ENCODE measurements at places on chromosomes 5 and 9.
A peak's percentile ranks its signal among the peaks of the same experiment; 100 is the strongest.

DNA sequence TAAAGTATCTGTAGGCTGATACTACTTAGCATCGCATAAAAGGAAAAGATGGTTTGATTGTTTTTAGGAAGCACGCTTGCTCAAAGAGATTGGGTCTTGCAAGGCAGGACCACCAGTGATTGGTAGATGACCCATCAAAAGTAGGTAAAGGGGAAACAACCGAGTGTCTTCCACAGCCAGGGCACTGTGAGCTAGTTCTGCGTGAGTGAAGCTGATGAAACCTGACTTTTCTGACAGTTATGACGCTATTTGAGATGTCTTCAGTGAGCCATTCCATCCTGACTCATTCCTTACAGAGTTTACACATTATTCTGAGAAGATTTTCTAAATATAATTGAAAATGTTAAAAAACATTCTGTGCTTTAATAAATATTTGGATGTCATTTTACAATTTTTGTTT lies 49.7 kb downstream of the BASP1 start:
- peak; percentile 41 for DNase-seq

DNA sequence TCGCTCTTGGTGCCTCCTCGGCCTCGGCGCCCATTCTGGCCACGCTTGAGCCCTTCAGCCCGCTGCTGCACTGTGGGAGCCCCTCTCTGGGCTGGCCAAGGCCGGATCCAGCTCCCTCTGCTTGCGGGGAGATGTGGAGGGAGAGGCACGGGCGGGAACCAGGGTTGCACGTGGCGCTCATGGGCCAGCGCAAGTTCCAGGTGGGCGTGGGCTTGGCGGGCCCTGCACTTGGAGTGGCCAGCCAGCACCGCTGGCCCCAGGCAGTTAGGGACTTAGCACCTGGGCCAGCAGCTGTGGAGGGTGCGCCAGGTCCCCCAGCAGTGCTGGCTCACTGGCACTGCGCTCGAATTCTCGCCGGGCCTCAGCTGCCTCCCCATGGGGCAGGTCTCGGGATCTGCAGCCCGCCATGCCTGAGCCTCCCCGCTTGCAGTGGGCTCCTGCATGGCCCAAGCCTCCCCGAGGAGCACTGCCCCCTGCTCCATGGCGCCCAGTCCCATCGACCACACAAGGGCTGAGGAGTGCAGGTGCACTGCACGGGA lies 106.4 kb downstream of the SMC2 start:
- no peak for DNase-seq

DNA sequence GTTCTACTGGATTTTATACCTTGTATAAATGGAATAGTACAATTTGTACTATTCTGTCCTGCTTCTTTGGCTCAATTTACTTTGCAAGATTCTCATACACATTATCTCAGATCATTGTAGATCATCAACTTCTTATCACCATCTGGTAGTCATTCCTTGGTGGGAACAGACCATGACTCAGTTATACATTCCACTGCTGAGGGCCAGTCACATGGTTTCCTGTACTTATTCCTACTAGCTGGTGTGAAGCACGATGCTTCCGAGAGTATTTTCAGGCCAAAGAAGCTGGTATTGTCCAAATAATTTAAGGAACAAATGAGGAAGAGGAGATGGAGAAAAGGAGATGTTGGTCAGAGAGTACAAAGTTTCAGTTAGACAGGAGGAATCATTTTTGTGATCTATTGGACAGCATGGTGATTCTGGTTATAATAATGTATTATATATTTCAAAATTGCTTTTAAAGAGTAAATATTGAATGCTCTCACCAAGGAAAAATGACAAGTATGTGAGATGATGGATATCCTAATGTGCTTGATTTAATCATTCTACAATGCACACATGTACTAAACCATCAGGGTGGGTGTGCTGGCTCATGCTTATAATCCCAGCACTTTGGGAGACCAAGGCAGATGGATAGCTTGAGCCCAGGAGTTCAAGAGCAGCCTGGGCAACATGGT lies 124.1 kb downstream of the SYK start:
- no peak for DNase-seq

DNA sequence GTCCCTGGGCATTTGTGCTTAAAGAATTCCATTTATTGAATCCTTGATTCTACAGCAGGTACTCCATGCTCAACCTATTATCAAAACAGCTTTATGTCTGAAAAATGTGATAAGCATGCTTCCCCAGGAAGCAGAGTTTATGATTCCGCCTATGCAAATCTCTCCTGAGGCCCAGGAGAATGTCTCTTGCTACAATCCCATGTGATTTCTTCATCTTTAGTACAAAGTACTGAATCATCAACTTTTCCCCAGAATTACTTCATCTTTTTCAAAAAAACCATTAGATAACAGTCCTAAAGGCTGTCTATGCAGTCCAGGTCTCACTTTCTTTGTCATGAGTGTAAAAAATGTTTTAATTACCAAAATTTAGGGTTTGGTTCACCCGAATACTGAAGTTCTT lies 130.2 kb upstream of the ADAMTSL1 start:
- no peak for DNase-seq

GRCh38 chr5:132829742-132830435 lies 558 bp downstream of the SHROOM1 start:
- peak; percentile 19 for DNase-seq

- DNase-seq: peak; percentile 46
Observed at GRCh38 chr9:127163409-127163808, 41.0 kb upstream of the ANGPTL2 start.

- DNase-seq: no peak
Observed at GRCh38 chr9:131721076-131721475, 18.8 kb downstream of the RAPGEF1 start.

DNA sequence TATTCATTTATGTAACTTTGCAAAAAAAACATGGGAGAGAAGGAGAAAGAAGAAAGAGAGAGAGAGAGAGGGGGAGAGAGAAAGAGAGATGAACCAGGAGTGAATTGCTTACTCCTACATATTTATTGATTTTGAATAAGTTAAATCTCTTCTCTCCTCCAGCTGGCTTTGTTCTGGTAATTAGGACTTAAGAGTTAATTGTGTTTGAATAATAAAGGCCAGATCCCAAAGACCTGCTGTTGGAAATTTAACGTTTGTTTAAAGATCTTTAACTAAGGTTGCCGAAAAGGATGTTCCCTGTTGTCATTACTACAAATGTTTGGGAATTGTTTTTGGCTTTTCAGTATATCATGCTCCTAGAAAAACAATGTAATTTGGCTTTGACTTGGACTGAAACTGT lies 473.0 kb downstream of the TUSC1 start:
- DNase-seq: no peak

GRCh38 chr9:95764533-95765319 lies 110.8 kb upstream of the ERCC6L2 start:
- DNase-seq: no peak

DNA sequence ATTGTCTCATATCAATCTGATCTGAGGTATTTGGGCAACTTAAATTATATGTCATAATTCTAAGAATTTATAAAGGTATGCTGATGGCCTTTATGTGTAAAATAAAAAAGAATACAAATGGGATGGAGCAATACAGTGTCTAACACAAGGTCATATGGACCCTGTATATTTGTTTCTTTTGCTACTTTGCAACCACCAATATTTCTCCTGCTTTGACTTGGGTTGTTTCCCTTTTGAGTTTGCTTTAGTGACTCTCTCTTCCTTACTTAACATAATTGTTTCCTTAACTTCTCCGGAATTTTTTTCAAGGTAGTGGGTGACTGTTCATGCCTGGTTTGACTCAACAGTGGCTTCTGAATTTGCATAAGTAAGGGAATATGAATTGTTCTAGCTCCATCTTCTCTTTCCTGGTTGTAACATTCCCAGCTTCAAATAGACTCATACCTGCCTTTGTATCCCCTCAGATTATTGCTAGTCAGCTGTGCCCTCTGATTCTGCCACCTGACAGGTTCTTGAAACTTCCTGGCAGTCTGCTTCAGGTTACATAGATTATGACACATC lies 30.2 kb upstream of the ANXA1 start:
- no peak for DNase-seq

DNA sequence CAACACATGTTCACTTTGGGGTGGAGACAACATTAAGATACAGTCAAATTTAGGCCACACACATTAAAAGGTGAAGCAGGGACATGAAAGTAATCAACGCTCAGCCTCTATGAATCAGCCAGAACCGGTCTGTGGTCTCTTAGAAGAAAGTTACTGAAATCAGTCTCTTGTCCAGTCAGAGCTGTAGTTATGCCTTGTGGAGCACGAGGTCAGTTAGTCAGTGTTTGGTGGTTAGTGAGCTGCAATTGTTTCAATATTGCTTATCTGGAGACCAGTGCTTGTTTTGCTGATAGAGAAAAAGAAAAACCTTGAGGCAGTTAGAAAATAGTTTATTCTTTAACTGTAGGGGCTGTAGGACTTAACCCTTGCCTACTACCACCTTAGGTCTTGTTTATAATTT lies 157.8 kb upstream of the RASEF start:
- no peak for DNase-seq

GRCh38 chr5:173855162-173855994 lies 32.8 kb upstream of the CPEB4 start:
- no peak for DNase-seq

DNA sequence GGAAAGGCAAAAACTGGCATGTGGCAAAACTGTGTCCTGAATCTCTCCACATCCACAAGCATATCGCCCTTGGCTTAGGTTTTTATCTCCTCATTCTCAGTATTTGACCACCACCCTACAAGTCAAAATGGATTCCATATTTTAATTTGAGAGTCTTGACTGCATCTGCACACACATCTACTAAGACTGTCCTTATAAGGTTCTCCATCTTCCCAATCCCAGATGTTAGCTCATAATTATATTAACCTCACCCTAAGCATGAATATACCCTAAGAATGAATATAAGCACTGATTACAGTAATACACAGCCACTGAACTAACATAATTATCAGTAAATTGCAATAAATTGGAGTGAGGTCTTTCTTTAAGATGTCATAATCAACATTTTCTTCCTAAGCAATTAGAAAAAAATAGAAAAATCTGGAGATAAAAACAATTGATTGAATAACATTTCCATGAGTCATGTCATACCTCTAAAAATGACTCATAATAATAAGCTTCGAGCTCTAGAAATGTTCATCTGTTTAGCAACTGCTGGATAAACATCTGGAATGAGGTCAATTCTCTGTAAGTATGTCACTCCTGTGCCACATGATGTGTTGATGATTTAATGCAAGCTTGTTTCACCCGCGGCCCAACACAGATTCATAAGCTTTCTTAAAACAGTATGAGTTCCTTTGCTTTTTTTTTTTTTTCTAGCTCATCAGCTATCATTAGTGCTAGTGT lies 39.9 kb upstream of the PAM start:
- no peak for DNase-seq
